C1 segment of cervical spinal cord (tissue), 14 donors: ENCODE measurements at places on chromosomes 12 and 14.

- no peak for DNase-seq
These were observed 3.1 kb upstream of the RNASE9 start for GRCh38 chr14:20563971-20564370.

DNA sequence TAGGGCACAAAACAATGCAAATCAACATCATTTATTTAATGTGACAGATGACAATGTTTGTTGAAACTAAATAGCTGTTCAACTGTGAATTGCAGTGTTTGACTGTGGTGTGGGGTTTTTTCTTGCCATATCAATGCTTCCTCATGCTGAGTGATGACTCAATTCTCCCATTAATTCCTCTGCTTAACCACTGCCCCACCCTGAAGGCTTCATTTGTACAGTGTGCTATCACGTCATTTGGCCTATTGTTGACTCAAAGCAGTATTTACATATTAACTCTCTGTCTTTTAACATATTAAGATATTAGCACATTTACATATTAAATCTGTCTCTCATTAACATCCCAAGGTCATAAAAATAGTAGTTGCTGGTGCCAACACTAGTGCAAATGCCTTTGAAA lies 164.8 kb upstream of the NRXN3 start:
- DNase-seq: no peak

DNA sequence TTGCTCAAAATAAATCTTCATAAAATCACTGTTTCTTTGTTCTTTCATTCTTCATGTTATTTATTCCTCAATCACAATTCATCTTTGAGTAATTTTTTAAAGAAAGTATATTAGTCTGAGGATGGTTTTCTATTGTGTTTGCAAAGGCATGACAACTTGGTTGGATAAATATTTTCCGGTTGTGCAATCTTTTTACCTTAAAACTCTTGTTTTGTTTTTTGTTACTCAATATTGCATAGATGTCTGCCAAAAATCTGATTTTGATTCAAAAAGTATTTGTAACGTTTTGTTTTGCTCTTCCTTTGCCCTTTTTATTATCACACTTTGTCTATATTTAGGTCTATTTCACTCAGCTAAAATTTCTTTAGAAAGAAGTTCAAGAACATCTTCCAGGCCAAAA lies 86.2 kb upstream of the SYT1 start:
- no peak for DNase-seq

- no peak for DNase-seq
These were observed 761.5 kb downstream of the GALC start for GRCh38 chr14:87231336-87232026.

DNA sequence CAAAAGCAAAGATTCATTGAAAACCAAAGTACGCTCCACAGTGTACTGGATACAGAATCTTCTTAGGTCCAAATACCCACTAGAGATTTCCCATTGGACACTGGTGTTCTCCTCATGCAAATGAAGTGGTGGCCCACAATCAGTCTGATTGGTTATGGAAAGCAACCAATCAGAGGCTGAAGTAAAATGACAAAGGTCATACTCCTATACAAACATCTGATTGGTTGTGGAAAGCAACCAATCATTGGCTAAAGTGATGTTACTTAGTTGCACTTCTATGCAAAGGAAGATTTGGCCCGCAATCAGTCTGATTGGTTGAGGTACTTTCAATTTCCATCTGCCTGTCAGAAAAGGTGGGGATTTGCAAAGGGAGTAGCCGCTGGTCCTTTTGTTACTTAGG lies 1.3 kb upstream of the WASHC3 start:
- no peak for DNase-seq

DNA sequence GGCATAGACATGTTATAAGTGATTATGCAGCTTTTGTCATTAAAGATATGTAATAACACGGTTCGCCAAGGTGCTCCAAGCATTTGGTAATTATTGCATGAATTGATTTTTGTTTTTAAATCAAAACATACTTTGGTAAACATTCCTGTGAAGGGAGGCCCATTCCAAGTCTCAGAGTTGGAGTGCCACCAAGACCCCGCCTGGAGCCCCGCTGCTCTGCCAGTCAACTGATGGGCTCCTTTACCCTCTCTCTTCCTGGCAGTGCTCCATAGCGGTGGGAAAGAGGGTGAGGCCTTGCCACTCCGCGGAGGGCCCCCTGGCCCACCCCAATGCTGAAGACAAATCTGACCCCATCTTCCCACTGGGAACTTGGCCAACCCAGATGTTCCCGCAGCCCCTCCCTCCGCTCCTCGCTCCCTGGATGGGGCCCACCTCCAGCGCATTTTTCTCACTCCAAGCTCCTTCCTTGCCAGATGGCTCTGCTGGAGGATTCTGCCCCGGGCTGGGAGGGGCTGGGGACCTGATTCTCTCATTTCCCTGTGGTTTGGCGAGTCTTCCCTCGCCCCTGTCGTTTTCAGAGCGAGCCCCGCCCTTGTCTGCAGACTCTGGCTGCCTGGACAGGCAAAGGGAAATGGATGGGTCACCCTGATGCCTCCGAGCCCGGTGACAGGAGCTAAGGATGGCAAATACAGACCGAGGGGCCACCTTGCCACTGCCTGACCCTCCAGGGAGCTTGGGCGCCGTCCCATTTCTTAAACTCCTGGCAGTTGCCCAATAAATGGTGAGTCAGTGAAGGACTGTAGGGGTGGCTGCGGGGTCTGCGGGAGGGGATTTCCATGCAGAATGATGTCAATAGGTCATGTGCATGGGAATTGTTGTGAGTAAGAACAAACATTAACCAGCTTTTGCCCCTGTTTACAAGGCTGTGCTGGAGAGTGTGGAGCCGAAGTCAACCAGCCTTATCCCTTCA lies 9.2 kb upstream of the PAPLN start:
- DNase-seq: peak; percentile 10

DNA sequence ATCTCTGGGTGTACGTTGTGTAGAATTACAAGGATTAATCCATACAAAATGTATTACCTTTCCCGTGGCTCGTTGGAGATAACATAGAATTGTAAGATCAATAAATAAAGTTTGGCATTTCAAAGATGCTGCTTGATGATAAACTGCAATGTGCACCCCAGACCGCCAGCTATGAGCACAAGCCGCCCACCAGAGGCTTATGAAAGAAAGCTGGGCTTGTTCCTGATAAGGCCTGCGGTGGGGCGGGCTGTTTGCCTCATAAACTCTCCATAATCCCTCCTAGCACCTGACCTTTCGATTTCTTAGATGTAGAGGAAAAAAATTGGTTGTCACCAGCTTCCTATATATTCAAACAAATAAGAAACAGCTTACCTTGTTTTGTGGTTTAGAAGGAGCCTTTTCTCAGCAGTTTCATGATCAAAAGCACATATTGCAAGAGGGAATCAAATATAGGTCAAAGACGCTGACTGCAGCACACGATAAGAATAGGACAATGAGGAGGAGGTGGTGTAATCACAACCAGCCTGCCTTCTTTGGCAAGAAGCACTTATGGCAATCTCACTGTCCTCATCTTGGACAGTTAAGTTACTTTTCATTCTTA lies 293.6 kb downstream of the RMST start:
- DNase-seq: no peak

GRCh38 chr12:125233319-125233718 lies 168.1 kb downstream of the AACS start:
- no peak for DNase-seq

DNA sequence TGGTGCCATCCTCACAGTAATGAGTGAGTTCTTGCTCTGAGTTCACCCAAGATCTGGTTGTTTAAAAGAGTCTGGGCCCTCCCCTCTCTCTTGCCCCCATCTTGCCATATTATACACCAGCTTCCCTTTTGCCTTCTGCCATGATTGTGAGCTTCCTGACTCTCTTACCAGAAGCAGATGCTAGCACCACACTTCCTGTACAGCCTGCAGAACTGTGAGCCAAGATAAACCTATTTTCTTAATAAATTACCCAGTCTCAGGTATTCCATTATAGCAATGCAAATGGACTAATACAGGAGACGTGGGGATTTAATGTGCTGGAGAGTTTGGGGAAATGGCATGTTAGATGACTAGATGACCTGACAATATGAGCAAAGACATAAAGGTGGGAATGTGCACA lies 12.8 kb downstream of the SLC4A8 start:
- DNase-seq: no peak

GRCh38 chr12:91406920-91407341 lies 224.3 kb upstream of the DCN start:
- no peak for DNase-seq
